Lower lobe of right lung (tissue), 2 donors: ENCODE measurements at places on chromosomes 2 and 18.

DNA sequence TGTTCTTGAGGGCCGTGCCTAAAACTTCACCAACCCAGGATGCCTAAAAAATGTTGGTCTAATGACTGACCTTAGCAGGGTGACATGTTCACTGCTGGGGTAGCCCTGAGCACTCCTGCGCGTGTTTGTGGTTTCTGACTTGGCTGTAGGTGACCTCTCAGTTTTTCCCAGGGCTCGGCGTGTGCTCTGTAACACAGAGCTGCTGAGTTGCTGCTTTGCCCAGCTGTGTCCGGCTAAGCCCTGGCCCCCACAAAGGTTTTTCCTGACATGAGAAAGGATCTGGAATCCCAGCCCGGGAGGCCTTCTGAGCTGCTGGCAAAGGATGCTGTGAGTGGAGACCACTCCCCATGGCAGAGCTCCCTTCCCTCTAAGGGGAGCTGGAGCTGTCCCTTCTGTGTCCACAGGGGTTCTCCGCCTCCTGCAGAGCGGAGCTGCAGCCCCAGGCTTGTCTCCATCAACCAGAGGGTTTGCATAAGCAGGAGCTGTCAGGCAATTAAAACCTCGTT lies 52.7 kb downstream of the CRIM1 start:
- DNase-seq, result no peak
- no peaks in the 10 kb centered on the region for H3K27me3 ChIP-seq
- peaks cover 61% of the 10 kb centered on the region for H3K4me1 ChIP-seq

DNA sequence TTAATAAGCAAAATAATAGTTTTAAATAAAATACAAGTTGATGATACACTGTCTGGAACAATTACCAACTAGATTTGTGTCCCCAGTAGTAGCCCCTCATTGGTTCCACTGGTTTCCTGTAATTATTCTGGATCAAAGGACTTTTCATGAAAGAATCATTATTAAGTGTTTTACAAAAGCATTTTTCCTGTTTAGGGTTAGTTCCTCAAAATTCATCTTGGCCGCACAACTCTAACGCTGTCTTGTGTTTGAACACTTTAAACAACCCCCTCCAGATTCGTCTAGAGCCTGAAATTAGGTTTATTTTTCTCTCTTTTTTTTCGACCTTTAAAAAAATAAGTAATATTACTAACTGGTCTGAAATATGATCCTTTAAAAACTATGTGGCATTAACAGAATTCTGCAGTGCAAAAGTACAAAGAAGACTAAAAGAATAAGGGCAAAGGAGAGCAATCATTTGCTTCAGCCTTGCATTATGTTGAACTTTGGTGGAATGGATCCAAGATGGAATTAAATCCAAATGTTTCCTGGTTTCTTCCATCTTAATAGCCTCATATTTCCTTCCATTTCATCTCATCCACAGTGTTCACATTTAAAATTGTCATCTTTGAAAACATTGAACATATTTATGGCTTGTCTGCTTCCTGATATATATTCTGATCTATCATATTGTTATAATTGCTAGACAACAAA lies 678.4 kb downstream of the IRS1 start:
- no peak overlapping the region for H3K4me3 ChIP-seq
- no peak for DNase-seq
- no peak overlapping the region for H3K27ac ChIP-seq

- no peaks in the 10 kb centered on the region for H3K4me1 ChIP-seq
- no peak overlapping the region for H3K27ac ChIP-seq
- no peak overlapping the region for H3K4me3 ChIP-seq
- no peaks in the 10 kb centered on the region for H3K36me3 ChIP-seq
- DNase-seq, result no peak
Measured at GRCh38 chr18:30623401-30624065, 419.0 kb downstream of the DSC3 start.

GRCh38 chr2:16785149-16785548 lies 119.5 kb upstream of the CYRIA start:
- H3K27me3 ChIP-seq, result no peaks in the 10 kb centered on the region
- no peaks in the 10 kb centered on the region for H3K4me1 ChIP-seq
- H3K4me3 ChIP-seq, result no peak overlapping the region

DNA sequence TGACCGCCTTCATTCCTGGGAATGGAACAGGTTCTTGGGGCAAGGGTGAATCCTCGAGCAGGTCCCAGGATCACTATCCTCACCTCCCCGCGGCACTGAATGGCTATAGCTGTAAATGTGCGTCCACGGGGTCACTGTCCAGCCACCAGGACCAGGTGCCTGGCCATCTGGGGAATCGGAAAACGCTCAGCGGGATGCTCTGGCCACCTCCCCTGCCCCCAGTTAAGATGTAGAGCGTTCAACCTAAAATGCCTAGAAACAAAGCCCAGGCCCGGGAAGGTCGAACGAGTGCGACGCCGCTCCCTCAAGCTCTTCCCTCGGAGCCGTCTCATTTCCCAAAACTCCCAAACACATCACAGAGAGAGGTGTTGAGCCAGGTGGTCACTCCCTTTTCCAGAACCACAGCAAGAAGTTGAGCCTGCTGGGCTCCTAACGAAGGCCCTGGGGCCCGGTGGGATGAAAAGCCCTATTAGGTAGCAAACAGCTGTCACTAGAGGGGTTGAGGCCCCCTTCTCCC lies 795 bp upstream of the CAPN10 start:
- H3K4me1 ChIP-seq, result peaks cover 32% of the 10 kb centered on the region
- peaks cover 16% of the 10 kb centered on the region for H3K36me3 ChIP-seq
- H3K27ac ChIP-seq, result peak overlapping the region; percentile 92
- peak overlapping the region; percentile 96 for H3K4me3 ChIP-seq
- peak; percentile 41 for DNase-seq

DNA sequence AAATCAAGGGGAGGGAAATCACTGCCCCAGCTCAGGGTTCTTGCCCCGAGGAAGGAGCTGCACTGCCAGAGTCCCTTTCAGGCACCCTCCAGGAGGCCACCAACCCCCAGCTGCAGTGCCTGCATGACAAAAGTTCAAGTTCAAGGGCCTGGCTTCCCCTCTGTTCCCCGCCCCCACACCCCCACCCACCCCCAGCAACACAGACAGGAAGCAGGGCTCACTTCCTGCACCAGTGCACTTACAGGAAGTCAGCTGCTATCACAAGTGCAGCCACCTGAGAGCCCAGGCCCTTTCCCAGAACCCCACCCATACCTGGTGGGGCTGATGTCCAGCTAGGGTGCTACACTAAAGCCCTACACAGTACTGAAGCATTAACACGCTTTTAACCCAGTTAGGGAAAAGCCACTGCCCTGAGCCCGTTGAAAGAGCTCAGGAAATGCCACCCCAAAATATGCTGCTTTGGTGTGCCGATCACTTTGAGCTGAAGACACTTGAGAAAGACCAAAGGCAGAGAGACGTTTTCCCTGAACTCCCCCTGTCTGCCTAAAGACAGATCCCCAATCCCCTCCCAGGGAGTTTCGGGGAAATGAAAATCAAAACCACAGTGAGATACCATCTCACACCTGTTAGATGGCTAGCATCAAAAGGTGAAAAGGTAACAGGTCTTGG lies 109.9 kb upstream of the CAB39 start:
- no peaks in the 10 kb centered on the region for H3K36me3 ChIP-seq
- H3K4me1 ChIP-seq, result no peaks in the 10 kb centered on the region
- no peak for DNase-seq
- no peak overlapping the region for H3K4me3 ChIP-seq
- H3K27ac ChIP-seq, result no peak overlapping the region

DNA sequence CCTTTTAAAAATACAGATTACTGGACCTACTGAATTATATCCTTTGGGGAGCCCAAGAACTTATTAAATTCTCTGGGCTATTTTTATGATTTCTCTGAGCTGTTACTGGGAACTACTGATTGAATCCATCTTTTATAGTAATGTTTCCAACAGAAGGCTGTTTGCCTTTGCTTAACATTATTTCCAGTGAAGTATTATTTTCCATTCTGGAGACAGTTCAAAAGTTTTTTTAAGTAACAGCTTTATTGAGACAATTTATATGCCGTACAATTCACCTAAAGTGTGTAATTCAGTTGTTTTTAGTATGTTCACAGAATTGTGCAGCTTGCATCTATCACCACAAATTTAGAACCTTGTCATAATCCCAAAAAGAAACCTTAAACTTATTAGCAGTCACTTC lies 100.6 kb downstream of the BABAM2 start:
- H3K4me1 ChIP-seq, result peaks cover 6% of the 10 kb centered on the region
- DNase-seq, result no peak
- H3K36me3 ChIP-seq, result no peaks in the 10 kb centered on the region

DNA sequence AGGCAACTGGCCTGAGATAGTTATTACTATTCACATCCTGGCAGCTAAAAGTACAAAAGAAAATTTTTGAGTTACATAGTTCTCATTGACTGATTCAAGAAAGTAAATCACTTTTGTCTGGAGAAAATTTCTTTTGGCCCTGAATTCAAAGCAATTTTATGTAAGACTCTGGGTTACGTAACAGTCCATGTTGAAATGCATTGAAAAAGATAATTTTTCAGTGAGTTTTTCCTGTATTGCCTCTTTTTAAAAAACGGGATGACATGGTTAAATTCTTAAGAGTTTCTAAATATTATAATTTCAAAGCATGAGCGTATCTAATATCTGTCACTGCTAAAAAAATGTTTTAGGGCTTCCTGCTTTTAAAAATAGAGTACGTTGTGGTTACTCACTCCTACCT lies 72.7 kb downstream of the ANKRD12 start:
- no peak for DNase-seq
- peaks cover 47% of the 10 kb centered on the region for H3K36me3 ChIP-seq
- no peak overlapping the region for H3K4me3 ChIP-seq
- H3K27ac ChIP-seq, result no peak overlapping the region

GRCh38 chr2:79994965-79995364 lies 309.6 kb downstream of the LRRTM1 start:
- DNase-seq, result no peak
- no peaks in the 10 kb centered on the region for H3K36me3 ChIP-seq
- H3K4me1 ChIP-seq, result no peaks in the 10 kb centered on the region
- H3K27me3 ChIP-seq, result no peaks in the 10 kb centered on the region
- H3K27ac ChIP-seq, result no peak overlapping the region

GRCh38 chr18:53765211-53765610 lies 459.3 kb downstream of the MBD2 start:
- no peaks in the 10 kb centered on the region for H3K36me3 ChIP-seq
- DNase-seq, result no peak
- no peaks in the 10 kb centered on the region for H3K4me1 ChIP-seq
- H3K27ac ChIP-seq, result no peak overlapping the region
- H3K27me3 ChIP-seq, result no peaks in the 10 kb centered on the region

GRCh38 chr2:109447251-109447661 lies 166.5 kb downstream of the SEPTIN10 start:
- H3K4me3 ChIP-seq, result no peak overlapping the region
- DNase-seq, result no peak
- H3K27me3 ChIP-seq, result no peaks in the 10 kb centered on the region
- no peak overlapping the region for H3K27ac ChIP-seq

DNA sequence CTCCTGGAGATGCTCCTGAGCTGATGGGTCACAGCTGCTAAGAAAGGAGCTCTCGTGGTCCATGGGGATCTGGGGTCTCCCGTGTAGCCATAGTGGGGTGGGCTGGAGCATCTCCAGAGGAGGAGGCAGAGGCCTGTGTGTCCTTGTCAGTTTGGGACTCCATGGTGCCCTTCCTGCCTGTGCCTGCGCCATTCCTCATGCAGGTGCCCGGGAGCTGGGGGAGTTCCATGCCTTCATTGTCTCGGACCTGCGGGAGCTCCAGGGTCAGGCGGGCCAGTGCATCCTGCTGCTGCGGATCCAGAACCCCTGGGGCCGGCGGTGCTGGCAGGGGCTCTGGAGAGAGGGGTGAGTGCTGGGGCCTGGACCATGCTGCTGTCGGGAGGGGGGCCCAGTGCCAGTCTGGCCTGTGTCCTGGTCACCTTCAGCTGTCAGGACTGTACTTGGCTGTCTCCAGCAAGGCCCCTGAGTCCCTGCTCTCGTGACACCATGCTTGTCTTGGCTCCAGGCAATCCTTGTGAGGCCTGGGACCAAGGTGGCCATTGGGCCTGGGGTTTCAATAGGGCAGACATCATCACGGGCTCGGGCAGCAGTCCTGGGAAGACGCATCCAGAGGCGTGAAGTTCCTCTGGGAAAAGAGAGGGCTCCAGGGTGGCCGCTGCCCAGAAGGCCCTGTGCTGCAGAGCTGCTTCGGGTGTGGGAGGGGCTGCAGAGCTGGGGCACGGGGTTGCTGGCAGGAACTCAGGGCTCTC lies 7.3 kb downstream of the CAPN10 start:
- H3K36me3 ChIP-seq, result peaks cover 89% of the 10 kb centered on the region
- H3K4me3 ChIP-seq, result no peak overlapping the region
- peak; percentile 35 for DNase-seq
- H3K27ac ChIP-seq, result no peak overlapping the region
- H3K27me3 ChIP-seq, result no peaks in the 10 kb centered on the region

GRCh38 chr2:16173893-16174692 lies 233.7 kb downstream of the MYCN start:
- H3K4me1 ChIP-seq, result no peaks in the 10 kb centered on the region
- no peaks in the 10 kb centered on the region for H3K36me3 ChIP-seq
- H3K27me3 ChIP-seq, result no peaks in the 10 kb centered on the region
- no peak overlapping the region for H3K27ac ChIP-seq

DNA sequence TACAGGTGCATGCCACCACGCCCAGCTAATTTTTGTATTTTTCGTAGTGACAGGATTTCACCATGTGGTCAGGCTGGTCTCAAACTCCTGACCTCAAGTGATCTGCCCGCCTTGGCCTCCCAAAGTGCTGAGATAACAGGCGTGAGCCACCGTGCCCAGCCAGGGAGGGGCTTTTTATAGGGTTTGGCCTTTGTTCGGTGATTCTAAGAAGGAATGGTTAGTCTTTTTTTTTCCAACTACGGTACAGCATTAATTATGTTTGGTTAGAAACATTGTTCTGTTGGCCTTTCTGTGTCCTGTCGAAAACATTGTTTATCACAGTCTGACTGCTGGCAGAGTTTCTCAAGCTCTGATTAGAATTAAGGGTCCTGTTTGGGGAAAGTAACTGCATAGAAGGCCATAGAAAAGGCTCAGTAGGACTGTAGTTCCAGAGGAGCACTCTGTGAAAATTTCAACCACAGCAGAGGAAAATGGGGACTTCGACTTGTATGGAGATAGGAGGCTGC lies 19.3 kb upstream of the SMCHD1 start:
- H3K27ac ChIP-seq, result peak overlapping the region; percentile 87
- no peaks in the 10 kb centered on the region for H3K27me3 ChIP-seq
- H3K4me3 ChIP-seq, result peak overlapping the region; percentile 17
- H3K36me3 ChIP-seq, result no peaks in the 10 kb centered on the region
- H3K4me1 ChIP-seq, result peaks cover 28% of the 10 kb centered on the region

GRCh38 chr2:10038716-10039115 lies 4.6 kb upstream of the KLF11 start:
- H3K4me3 ChIP-seq, result no peak overlapping the region
- H3K4me1 ChIP-seq, result peaks cover 82% of the 10 kb centered on the region
- H3K27ac ChIP-seq, result peak overlapping the region; percentile 14
- DNase-seq, result peak; percentile 3
- H3K36me3 ChIP-seq, result no peaks in the 10 kb centered on the region
- no peaks in the 10 kb centered on the region for H3K27me3 ChIP-seq

GRCh38 chr18:55317324-55317723 lies 270.7 kb downstream of the TCF4 start:
- no peaks in the 10 kb centered on the region for H3K36me3 ChIP-seq
- peak overlapping the region; percentile 90 for H3K27ac ChIP-seq
- no peak for DNase-seq
- peaks cover 14% of the 10 kb centered on the region for H3K4me1 ChIP-seq
